ENCODE measurements at places on chromosomes 2 and 18.

DNA sequence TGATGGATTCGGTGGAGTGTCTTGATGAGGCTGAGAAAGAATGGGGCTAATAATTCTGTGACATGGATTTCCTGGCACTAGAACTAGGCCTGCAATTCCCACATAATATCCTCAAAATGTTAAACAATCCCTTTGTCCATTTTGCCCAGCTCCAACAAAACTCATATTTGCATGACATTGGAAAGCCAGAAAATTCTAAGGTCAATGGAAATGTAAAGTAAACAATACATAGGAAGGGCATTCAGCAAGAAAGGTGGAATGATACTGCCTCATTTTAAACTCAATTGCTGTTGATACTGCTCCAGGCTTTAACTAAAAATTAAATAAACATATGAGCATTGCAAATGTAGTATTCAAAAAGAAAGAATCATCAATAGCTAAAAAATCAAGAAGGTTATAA is 434.8 kb upstream of the SLC8A1 start:
- no peaks in the 10 kb centered on the region for H3K36me3 ChIP-seq
- no peak overlapping the region for H3K4me3 ChIP-seq

DNA sequence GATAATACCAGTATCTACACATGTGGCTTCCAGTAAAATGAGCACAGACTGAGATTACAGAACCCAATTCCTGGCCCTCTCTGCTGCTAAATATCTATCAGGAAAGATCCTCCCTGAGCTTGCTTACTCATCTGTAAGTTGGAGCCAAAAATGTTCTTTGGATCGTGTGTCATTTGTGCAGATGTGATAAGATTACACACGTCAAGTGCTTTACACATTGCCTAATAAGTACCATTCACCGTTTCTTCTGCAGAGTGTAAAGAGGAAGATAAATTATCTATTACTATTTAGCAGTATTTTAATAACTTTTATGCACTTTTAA is 23.2 kb upstream of the SLC20A1 start:
- no peaks in the 10 kb centered on the region for H3K27me3 ChIP-seq
- H3K4me3 ChIP-seq = no peak overlapping the region
- no peak overlapping the region for H3K27ac ChIP-seq
- no peak for ATAC-seq

GRCh38 chr2:159249990-159250715 is 36.4 kb downstream of the WDSUB1 start:
- H3K4me3 ChIP-seq = no peak overlapping the region
- H3K27ac ChIP-seq = peak overlapping the region; percentile 62
- no peaks in the 10 kb centered on the region for H3K27me3 ChIP-seq
- H3K4me1 ChIP-seq = peaks cover 15% of the 10 kb centered on the region

DNA sequence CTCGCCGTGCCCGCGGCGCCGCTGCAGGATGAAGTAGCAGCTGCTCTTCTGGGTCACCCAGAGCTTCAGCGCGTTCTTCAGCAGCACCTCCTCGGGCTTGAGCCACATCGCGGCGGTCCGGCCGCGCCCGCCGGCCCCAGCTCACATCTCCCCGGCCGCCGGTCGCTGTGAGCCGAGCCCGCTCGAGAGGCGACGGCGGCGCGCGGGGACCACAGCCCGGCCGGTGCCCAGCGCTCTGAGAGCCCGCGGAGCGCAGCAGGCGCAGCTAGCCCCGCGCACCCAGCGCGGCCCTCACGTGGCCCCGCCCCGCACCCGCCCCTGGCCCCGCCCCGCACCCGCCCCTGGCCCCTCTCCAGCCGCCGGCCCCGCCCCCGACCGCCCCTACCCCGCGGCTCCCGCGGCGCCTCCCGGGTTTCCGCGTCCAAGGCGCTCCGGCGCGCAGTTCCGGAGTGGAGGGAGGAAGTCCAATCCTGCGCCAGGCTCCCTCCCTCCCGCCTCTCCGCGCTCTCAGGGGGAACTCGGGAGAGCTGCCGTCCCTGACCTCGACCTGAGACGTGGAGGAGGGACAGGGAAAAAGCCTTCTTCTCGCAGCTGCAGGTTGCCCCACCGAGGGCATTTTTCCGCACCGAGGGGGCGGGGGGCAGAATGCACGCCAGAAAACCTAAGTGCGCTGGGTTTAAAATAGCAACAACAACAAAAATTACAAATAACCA is at the start of gene TBC1D8:
Gene TBC1D8 (minus strand): TSS at position 237 of the 713 bp plus-strand sequence. CDS start 129 bp downstream, at position 108.
- H3K36me3 ChIP-seq = no peaks in the 10 kb centered on the region
- peaks cover 10% of the 10 kb centered on the region for H3K27me3 ChIP-seq
- peak; percentile 88 for ATAC-seq
- H3K4me3 ChIP-seq = peak within 1 kb of the TSS; percentile 89
- peak within 1 kb of the TSS; percentile 56 for H3K27ac ChIP-seq
- peaks cover 28% of the 10 kb centered on the region for H3K4me1 ChIP-seq

GRCh38 chr2:144426981-144427479 is 92.9 kb downstream of the ZEB2 start:
- peaks cover 31% of the 10 kb centered on the region for H3K4me1 ChIP-seq
- no peaks in the 10 kb centered on the region for H3K27me3 ChIP-seq
- no peak for ATAC-seq
- peaks cover 24% of the 10 kb centered on the region for H3K36me3 ChIP-seq
- no peak overlapping the region for H3K4me3 ChIP-seq

DNA sequence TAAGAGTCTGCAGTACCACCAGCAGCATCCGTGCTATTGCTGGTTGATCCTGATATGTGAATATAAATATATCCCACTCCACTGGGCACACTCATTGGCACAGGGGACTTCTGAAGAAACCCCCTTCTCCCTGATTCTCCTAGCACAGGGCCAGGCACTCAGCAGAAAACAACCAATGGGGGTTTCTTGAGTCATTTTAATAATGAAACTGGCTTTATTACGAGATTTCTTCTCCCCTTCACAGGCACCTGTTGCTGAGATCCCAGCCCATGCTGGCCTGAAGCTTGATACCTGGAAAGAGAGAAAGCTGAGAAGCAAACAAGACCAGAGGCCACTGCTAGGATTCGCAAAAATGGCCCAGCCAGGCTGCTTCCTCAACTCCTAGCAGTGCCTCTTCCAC is 17.9 kb upstream of the CYRIA start:
- peak overlapping the region; percentile 59 for H3K27ac ChIP-seq
- no peaks in the 10 kb centered on the region for H3K27me3 ChIP-seq
- peaks cover 67% of the 10 kb centered on the region for H3K4me1 ChIP-seq

DNA sequence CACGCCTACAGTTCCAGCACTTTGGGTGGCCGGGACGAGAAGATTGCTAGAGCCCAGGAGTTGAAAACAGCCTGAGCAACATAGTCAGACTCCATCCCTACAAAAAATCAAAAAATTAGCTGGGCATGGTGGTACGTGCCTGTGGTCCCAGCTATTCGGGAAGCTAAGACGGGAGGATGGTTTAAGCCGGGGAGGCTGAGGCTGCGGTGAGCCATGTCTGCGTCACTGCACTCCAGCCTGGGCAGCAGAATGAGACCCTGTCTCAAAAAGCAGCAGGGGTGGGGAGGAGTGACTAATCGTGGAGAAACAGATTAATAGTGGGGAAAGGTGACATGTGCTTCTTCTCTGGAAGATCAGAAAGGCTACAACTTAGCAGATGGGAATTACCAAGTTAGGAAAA is 58.1 kb upstream of the GPC1 start:
- H3K27me3 ChIP-seq = peaks cover 27% of the 10 kb centered on the region
- H3K27ac ChIP-seq = no peak overlapping the region
- H3K36me3 ChIP-seq = no peaks in the 10 kb centered on the region
- H3K4me1 ChIP-seq = no peaks in the 10 kb centered on the region
- no peak for ATAC-seq
- no peak overlapping the region for H3K4me3 ChIP-seq

DNA sequence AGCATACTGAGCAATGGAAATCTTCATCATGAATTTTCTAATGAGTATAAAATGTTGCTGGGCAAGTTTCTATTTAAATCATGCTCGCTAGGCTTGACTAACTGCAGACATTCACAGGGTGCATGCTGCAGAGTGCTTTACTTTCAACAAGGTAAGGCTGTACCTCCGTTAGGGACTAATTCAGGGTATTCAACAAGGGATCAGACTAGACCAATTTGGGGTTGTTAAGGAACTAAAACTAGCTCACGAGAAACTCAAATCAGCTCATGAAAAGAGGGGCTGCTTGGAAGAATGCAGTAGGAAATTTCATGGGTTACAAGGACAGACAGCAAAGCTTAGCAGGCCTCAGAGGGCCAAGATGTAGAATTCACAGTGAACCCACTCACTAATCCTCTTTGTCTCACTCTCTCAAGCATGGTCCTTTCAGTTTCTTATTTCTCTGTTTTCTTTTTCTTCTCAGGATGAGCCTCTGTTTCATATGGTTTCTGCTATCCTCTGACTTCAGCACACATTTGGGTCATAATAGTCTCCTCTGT is 2.2 kb downstream of the MYO3B start:
- H3K4me1 ChIP-seq = peaks cover 10% of the 10 kb centered on the region
- no peak overlapping the region for H3K4me3 ChIP-seq
- ATAC-seq = no peak
- no peaks in the 10 kb centered on the region for H3K27me3 ChIP-seq
- H3K27ac ChIP-seq = no peak overlapping the region

Data from stimulated activated memory B cell treated with anti-CD40 and anti-IgM and Interleukin-4, amounts not matched to agents 10 μg/mL and 1 μg/mL and 100 μg/mL, for 72 hours (primary cell).